Stimulated activated CD8-positive, alpha-beta memory T cell treated with anti-CD3 and anti-CD28 coated beads, Interleukin-7, amount 100 ng/mL, for 1 hour (primary cell): ENCODE measurements at places on chromosomes 7 and 10.

DNA sequence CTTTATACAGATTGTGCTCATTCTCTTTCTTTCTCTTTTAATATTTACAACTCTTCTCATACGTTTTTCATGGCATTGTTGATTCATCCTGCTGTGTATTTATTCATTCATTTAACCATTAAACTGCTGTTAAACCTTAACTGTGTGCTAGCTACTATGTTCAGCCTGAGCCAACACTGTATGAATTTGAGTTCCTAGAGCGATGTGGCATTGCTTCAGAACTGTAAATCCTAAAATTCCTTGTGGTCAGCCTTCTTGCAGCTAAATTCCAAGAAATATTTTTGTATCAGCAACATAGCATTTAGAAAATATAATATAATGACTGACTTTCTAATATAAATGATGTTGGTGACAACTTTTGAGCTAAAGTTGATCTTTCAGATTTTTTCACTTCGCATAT lies 184.7 kb upstream of the FZD1 start:
- DNase-seq: no peak

DNA sequence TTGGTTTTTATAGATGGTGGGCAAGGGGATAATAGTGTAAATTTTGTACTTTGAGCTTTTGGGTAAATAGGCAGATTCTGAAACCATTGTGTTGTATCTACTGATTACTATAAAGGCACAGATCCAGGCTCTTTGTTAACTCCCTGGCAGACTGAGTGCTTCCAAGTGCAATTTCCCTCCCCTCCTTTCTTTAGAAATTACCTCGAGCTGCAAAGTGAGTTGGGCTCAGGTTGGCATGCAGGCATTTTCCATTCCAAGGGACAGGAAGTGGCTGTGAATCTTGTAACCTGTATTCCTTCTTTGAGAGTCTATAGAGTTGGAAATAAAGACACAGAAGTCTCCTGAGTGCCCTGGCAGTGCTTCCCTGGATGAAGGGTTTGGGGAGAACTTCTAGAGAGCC lies 494.2 kb upstream of the GALNT17 start:
- DNase-seq: no peak

DNA sequence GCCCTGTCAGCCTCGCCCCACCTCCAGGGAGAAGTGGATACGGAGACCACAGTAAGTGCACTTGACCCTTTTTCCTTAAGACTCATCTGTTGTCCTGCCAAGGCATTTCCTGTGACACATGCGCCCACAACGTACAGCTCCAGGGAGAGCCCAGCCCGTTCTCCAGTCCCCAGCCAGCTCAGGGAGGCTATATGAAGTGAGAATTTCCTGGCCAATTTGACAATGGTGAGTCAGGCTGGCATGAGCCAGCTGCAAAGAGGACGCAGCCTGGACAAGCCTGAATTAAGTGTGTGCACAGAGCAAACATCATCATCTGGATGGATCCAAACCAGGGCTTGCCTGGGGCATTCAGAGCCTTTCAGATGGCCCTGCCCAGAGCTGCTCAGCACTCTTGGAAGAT lies 244.8 kb downstream of the KCNMA1 start:
- no peak for DNase-seq

DNA sequence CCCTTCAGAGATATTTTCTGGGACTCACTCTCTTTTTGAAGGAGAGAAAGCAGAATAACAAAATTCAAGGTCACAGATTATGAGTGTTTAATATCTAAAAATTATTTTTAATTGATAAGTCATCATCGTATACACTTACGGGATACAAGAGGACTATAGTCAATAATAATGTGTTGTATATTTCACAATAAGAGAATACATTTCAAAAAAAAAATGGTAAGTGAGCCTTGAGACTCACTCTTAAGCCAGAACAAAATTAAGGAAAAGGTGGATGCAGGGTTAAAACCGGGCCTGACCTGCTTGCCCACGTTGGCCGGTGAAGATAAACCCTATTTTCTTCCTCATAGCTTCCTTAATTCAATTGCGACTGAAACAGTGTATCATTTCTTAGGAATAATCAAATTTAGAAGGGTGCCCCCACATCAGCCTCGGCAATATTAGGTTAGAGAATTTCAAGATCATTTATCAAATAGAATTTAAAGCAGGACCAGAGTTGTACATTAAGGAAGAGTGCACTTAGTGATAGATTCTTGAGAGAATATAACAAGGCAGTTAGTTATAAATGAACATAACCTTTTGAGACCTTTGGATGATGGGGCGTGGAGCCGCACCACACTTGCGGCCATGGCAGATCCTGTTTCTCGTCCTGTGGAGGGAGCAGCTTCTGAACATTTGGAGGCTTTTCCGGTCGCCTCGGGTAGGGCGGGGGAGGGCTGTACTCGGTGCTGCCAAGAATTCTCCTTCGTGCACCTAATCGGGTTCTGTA lies 321.8 kb downstream of the PAXIP1 start:
- DNase-seq: no peak

DNA sequence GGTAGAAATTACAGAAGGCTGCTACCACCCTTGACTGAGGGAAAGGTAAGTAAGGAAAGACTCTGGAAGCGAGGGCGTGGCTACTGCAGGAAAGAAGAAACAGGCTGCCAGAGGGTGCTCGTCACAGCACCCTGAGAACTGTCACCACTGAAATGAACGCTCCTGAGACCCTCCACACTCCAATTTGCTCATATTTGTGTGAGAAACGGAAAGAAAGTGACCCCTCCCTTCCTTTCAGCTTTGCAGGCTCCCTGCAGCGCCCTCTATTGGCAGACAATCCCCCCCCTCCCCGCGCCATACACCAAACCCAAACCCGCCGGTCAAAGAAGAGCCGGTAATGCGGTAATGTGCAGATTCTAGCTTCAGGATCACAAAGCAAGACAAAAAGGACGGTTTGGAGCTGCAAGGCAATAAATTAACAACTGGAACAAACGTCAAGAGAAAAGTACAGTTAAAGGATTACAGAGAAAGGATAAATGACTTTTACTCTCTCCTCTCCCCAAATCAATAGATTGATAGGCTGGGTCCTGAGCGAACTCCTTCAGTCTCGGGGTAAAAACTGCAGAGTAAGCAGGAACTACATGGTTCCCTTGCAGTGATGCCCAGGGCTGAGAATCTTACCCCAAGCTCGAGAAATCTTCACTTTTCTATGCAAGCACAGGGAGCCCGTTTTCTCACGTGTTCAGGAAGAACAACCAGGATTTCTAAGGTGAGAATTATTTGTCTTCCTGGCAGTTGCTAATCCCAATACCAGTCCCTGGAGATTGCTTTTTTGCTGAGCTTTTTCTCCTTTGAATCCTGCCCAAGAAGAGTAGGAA lies 47.6 kb downstream of the STEAP1B start:
- DNase-seq: no peak

DNA sequence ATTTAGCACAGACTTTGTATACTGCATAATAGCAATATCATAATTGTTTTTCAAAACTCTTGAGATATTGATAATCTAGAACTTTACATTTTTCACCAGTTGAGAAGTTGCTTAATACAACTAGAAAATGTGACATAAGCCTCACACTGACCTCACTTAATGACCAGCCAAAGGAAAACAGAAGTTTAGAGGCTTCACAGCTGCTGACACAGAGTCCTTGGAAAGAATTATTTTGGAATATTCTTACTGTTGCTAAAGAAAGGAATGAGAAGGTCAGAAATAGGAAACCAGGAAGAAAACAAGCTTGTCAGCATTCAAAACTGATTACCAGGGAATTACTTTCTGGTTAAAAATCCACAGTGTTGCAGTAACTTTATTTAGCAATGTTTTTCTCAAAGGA lies 35.5 kb upstream of the WASL start:
- DNase-seq: no peak

- no peak for DNase-seq
These were observed 76.6 kb downstream of the RBM33 start for GRCh38 chr7:155721056-155721455.

DNA sequence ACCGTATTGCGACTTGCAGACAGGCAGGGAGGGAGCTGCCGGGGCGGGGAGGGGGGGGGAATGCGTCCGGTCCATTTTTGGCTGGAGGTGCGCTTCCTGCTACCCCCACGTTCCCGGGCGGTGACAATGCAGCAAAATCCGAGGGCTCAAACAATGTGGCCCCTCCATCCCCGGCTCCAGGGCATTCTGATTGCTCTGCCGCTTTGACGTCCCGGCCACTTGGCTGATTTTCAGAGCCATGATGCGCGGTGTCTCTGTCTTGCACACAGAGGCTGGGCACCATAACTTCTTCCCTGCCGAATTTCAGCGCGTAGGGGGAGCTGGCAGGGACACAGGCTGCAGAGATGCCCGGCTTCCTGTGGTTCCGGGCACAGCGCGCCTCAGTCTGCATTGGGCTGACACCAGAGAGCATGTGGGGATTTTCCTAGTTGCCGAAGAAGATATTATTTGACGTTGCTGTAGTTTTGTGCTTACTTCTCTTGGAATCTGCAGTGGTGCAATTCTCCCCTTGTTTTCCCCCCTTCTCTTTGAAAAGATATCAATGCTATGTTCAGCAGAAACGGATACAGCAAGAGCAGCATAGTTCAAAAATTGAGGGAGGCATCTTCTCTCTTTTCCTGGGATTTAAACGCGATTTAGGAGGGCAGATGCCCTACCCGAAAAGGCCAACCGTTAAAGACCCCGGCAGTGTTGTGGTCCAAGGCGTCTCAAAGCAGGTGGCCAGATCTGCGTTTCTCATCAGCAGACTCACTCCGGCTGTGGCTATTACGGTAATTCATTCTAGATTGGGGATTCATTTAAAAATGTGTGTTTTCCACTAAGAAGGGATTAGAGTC lies 1.4 kb downstream of the HECW1 start:
- DNase-seq: no peak

DNA sequence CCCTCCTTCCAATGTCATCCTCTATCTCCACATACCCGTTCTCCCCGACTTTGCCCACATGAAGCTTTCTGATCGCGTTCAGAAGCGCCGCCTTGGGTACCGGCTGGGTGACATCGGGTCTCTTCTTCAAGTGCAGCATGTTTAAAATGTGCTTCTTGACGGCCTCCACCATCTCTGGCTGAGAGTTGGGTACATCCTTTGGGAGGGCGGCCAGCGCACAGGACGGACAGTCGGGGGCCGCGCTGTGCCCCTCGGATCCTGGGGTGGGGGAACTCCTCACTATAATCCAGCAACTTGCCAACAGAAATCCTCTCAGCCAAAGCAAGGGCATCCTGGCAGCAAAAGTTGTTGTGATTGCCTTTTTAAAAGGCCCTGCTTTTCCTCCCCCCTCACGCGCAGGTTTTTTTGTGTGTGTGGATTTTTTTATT lies 2.8 kb downstream of the INHBA start:
- no peak for DNase-seq

DNA sequence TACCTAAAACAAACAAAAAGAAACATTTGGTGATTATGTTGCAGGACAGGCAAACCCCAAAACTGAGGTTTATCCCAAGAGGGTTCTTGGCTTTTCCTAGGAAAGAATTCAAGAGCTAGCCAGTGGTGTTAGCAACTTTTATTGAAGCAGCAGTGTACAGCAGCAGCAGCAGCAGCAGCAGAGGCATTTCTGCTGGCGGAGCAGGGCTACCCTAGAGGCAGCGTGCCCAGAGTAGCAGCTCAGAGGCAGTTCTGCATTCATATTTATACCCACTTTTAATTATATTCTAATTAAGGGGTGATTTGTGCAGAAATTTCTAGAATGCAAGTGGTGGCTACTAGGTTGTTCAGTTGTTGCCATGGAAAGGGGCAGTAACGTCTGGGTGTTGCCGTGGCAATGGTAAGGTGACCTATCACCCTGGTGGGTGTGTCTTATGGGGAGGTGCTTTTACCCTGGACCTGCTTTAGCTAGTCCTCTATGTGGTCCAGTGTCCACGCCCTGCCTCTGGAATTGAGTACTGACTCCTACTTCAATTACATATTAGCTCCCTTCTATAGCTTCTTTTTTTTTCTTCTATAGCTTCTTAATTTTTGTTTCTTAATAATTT lies 53.9 kb downstream of the VCL start:
- DNase-seq: no peak
